ENCODE measurements at places on chromosomes 13 and 19.

DNA sequence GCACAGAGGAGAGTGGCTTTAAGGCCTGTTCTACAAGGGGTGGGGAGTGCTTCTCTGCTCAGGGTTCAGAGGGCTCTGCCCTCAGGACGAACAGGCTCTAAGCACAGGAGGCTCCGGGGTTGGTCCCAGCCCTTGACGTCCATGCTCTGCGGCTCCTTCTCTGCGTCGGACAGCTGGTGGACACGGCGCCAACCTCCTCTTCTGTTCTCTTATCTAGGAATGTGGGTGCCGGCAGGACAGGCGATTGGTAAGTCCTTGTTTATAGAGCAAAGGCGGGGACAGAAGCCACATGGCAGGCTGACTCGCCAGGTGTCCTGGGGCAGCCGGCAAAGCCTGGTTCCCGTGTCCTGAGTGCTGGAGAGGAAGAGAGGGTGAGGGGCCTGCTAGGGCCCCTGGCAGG is 8.4 kb upstream of the RPS15 start:
- no peak for DNase-seq

DNA sequence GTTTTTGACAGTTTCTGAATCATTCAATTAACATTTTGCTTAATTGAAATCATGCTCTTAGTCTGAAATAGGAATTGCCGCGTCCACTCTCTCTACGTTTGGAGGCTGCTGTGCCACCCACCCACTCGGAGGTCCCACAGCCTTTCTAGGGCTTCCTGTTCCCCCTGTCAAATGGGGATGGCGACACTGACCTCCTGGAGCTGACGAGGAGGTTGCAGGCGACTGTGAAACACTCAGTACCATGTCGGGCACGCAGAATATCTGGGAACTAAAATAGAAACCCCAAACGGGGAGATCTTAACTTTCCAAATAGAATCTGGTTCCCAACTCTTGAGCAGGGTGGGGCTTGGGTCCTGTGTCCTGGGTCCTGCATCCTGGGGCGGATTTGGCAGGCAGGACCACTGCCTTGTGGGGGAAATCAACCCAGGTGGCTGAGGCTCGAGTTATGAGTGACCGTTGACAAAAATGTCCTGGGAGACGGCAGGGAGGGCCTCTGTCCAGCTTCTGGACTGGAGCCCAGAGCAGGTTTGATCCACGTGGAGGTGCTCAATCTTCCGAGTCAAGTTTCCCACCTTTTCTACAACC is 124.6 kb downstream of the RAB20 start:
- DNase-seq = no peak

- DNase-seq = no peak
Observed at GRCh38 chr13:86445672-86446071, 646.5 kb upstream of the SLITRK6 start.

DNA sequence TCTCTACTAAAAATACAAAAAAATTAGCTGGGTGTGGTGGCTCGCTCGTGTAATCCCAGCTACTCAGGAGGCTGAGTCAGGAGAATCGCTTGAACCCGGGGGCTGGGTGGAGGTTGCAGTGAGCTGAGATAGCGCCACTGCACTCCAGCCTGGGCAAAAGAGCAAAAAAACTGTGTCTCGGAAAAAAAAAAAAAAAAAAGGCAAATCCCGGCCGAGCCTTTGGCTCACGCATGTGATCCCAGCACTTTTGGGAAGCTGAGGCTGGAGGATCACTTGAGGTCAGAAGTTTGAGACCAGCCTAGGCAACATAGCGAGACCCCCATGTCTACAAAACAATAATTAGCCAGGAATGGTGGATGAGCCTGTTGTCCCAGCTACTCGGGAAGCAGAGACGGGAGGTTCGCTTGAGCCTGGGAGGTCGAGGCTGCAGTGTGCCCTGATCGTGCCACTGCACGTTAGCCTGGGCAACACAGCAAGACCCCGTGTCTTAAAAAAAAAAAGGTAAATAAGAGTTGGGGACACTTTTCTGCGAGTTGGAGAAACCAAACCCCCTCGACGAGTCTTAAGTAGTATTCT is 574 bp upstream of the GPX4 start:
- no peak for DNase-seq

- no peak for DNase-seq
Observed at GRCh38 chr13:57857945-57858344, 226.4 kb downstream of the PCDH17 start.

- no peak for DNase-seq
Observed at GRCh38 chr19:35734889-35735288, 7.4 kb downstream of the IGFLR1 start.

GRCh38 chr19:6787393-6787792 is 14.9 kb downstream of the VAV1 start:
- no peak for DNase-seq

- DNase-seq = no peak
Observed at GRCh38 chr13:36192166-36192565, 22.2 kb downstream of the SOHLH2 start.

Data from NCI-H1105 treated with DMSO at 0.1 percent for 48 hours (cell line).